ENCODE measurements at places on chromosomes 5 and 9.

DNA sequence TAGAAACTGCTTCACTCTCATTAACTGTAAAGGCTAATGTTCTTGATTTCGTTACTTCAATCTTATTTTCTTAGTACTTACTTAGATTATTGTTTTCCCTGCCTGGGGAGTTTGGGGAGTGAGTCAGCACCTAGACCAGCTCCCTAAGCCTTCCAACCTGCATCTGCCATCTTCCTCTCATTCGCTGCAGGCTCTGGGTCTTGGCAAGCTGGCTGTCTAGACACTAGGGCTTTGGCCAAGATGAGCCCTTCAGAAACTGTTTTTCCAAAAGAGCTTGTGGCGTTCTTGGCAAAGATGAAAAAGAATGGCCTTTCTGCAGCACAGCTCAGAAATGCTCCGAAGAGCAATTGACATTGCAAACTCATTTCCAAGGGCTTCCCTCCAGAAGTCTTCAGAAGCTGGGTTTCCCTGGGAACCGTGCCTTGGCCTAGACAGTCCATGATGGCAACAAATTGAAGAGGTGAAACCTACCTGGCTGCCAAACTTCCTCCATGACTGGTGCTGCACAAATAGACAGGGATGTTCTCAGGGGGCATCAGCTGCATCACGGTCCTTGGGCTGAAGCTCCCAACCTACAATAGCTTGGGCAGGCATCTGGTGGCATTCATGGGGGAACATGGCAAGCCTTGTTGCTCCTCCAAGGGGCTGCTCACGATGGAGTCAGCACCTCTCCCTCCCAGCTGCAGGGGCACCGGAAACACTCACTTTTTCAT, 76.6 kb downstream of the NSUN2 start:
- no peak for DNase-seq

GRCh38 chr5:111548348-111548950, 36.1 kb upstream of the STARD4 start:
- peak; percentile 10 for DNase-seq

DNA sequence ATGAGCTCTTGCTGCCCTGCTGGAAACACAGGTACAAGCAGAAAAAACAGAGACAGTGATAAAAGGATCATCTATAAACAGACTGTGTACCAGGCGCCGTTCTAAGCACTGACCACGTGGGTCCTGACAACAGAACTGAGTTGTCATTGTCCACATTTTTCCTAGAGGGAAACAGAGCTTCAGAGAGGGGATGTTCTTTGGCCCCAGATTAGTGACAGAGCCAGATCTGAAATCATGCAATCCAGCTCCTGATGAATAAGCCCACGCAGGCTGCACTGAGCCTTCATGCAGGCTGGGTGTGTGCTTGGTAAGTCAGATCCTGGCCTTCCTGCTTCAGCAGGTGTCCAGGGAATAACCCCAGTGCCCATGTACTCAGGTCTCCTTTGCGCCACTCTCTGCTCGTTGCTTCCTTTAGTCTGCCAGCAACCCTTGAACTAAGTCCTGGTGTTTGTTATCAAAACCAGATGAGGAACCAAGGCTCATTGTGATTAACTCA, 22.8 kb upstream of the TCF7 start:
- no peak for DNase-seq

DNA sequence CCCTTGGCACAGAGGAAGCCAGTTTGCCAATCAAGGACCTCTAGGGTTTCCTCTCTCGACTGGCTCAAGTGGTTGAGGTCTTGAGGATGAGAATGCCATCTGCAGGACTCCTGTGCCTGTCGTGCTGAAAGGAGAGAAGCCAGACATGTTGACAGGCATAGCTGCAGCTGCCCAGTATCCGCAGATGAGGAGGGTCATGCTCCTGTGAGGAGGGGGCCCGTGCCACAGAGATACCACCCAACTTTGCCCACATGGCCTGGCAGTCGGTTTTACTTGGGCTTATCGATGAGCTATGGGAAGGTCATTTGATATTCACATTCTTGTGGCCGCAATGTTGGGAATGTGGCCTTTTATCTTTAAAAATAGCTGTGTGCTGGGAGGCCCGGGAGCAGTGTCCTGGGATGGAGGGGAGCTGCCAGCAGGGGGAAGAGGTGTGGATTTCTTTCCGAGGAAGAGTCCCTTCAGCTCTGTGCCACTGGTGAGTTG, 17.4 kb downstream of the FRMPD1 start:
- DNase-seq: no peak

DNA sequence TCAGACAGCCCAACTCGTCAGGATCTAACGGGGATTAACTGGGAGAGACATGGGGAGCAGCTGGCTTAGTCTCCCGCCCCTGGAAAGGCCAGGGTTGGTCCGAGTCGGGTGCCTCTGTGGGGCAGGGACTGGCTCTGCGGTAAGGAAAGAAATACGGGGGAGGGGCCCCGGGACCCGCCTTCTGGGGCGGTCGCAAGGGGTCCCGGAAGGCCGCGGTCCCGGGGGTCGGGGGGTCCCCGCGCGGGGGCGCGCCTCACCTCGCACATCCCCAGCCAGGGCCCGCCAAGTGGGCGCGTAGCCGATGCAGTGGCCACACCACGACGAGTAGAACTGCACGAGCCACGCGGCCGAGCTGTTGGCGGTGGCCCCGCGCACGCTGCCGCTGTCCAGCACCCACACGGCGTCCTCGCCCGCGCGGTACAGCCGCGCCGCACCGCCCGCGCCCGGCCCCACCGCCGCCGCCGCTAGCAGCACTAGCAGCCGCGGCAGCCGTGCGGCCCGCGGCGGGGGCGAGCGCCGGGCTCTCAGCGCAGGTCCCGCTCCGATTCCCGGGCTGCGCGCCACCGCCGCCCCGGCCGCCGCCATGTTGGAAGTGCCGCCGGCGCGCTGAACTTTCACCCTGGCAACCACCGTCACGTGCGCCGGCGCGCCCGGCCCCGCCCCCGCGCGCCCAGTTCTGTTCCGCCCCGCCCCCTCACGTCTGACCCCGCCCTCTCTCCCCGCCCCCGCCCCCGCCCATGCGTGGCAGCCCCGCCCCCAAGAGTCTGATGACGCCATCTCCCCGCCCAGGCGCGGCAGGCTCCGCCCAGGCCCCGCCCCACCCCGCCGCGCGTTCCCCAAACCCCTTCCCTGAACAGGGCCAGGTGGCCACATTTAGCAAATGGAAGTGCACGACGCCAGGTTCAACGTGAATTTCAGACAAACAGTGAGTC, at the start of gene QSOX2:
Gene QSOX2, minus strand, starts transcription at position 594 of the 932 bp plus-strand sequence. Its CDS starts 9 bp downstream, at position 585.
- DNase-seq: peak; percentile 12

DNA sequence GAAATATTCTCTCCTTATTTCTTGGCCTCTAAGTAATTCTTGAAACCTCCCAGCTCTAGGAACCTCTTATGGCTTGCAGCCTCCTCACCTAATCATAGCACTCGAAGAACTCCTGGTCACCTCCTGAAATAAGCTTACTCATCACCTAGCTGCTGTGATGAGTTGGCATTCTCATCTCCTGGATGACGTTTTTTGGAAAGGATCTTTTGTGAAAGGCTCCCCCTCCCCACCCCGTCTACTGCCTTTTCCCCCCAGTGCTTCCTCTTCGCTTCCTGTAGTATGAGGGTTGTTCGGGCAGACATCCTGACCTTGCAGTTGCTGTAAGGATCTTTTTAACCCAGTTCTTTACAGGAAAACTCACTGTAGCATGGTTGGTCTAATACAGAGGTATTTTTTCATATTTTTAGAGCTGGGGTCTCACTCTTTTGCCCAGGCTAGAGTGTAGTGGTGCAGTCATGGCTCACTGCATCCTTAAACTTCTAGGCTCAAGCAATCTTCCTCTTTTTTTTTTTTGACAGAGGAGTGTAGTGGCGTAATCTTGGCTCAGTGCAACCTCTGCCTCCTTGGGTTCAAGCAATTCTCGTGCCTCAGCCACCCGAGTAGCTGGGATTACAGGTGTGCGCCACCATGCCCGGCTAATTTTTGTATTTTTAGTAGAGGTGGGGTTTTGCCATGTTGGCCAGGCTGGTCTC, 41.8 kb downstream of the ARHGAP26 start:
- no peak for DNase-seq
